ENCODE measurements at places on chromosomes 5 and 9.

DNA sequence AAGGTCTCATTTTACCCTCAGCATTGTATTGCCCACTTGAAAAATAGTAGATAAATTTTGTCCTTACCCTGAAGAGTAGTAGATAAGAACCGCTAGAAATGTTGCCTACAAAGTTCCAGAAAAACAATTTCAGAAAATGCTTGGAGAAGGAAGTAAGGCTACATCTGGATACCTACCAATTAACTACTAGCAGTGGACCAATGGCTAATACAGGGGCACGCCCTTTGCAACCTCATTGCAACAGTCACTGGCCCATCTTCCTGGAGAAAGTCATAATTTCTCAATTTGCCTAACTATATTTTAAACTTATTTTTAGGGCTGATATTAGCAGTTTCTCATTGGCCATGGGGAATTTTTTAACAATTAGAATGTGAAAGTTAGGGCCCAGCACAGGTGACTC lies 326.7 kb upstream of the RFX3 start:
- no peak for DNase-seq

- no peak for DNase-seq
These were observed 61.4 kb upstream of the ADRB2 start for GRCh38 chr5:148765061-148765460.

DNA sequence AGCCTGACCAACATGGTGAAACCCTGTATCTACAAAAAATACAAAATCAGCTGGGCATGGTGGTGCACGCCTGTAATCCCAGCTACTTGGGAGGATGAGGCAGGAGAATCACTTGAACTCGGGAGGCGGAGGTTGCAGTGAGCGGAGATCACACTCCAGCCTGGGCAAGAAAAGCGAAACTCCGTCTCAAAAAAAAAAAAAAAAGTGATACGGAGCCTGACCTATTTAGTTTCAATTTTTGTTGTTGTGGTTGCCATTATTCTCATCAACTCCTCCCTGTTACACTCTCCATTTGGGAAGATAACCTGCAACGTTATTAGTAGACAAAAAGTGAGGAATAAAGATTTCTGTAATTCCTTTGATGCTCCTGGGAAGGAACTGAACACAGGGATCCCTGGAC lies 1.3 kb downstream of the STOM start:
- no peak for DNase-seq

DNA sequence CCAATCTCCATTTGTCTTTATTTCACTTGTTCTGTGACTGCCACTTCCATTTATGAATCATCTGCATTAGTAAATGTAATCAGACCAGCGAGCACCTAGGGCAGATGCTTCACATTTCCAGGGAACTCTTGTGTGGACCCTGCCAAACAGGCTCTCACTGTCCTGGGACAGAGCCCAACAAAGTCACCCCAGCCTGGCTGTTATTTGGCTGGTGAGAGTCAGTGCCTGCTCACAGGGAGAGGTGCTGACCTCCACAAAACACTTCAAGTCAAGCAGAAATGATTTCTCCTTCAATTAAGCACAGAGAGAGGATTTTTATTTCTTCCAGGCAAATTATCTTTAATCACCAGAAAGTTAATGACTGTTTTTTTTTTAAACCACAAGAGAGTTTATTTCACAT lies 568.0 kb downstream of the MTRR start:
- no peak for DNase-seq

DNA sequence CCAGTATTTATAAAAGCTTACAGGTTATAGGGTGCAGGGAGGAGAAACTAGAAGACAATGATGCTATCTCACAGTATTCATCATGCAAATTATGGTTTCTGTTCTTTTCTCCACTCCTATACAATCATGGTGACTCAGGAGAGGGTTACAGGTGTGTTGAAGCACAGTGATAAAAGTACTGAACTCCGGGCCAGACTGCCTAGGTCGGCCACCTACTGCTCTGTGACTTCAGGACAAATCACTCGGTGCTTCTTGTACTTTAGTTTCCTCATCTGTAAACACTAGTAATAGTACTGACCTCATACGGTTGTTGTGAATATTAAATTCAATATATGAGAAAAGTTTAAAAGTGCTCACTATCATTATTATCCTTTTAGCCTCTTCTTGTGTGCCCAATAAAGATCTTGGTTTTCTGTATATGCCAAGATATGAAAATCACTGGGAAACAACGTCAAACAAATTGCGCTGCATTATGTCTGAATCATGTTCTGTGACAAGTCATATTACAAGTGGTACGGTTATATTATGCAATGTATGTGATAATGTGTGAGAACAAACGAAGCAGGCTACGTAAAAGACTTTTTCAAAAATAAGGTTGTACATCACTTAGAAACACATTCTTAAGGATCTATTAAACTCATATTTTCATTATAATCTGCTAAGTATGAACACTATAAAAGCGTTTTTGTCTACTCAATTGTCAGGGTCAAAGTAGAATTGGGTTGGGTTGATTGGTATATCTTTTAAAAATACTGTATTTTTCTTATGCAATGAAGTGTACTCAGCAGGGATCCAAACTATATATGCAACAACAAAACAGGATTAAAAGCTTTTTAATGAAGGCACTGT lies 153.3 kb downstream of the EFNA5 start:
- DNase-seq: no peak

DNA sequence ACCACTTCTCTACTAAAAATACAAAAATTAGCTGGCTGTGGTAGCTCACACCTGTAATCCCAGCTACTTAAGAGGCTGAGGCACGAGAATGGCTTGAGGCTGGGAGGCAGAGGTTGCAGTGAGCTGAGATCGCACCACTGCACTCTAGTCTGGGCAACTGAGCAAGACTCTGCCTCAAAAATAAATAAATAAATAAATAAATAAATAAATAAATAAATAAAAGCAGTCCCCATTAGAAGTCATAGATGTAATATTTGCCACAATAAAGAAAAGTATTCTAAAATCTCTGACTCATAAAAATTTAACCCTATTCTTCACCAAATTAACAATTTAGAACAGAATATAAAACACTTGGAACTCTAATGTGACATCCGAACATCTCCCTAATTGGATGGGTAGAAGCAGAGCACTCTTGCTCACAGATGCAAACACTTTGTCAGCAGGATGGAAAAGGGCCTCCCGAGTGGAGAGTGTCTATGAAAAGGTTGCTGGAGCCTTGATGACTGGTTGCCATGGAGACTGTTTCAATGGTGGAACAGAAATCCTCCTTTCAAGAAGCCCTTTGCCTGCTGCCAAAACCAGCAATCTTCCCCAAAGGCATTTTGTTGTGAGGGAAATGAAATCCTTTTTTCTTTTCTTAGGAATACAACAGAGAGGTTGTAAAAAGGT lies 38.9 kb upstream of the TRAF1 start:
- no peak for DNase-seq

Data from stimulated activated effector memory CD8-positive, alpha-beta T cell treated with anti-CD3 and anti-CD28 coated beads, Interleukin-12 subunit alpha, Interleukin-12 subunit beta, amount 100 ng/mL, for 72 hours (primary cell).